GM04504 (cell line): ENCODE measurements at places on chromosomes 11 and 22.
A peak's percentile ranks its signal among the peaks of the same experiment; 100 is the strongest.

DNA sequence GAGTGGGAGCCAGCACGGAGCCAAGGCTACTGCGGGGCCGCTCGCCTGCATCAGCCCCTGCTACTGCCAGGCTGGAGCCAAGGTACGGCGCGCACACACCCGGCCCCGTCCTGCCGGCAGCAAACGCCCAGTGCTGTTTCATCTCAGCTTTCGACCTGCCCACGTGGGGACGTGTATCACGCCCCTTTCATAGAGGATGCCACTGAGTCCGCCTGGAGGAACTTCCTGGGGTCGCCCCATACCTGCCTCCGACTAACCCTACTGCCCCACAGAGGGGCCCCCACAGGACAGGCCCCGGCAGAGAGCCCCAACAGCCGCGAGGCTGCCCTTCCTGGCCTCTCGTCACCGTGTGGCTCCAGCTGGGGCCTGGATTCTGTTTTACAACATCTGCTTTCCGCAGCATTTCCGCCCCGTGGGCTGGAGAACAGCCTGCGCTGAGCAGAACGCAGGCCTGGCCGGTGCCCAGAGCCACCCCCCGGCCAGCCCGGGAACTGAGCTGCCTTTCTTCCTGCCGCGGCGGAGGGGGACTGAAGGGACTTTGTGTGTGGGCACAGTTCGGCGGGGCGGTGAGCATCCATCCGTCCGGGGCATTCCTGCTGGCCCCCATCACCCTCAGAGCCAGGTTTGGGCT is 22.9 kb upstream of the ARHGAP8 start:
- peak; percentile 42 for DNase-seq

DNA sequence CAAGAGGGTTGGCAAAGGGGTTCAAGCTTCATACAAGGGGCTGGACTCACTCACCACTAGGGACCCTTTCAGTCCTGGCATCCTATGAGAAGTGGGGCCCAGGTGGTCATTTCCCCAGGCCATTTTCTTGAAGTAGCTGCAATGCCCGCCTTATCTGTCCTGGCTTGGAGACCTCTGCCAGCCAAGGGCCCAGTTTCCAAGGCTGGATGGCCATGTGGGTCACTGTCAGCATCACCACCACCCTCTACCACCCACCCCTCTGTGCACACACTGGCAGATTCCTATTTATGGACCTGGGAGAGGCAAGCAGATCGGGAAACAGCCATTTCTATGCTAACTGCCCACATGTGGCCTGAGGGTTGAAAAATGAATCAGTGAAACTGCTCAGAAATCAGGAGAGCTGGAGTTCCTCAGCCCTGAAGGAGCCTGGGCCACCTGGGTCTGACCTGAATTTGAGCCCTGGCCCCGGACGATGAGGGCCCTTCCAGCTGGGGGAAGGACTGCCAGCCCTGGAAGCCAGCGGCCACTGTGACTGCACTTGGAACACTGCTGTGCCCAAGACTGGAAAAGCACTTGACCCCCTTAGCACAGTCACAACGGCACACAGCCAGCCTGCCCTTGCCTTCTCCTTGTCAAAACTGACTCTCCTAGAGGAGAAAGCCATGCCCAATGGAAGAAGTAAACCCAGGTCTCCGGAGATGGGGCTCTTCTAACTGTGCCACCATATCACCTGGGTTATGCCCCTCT is 442.2 kb downstream of the BUD13 start:
- DNase-seq, result no peak

DNA sequence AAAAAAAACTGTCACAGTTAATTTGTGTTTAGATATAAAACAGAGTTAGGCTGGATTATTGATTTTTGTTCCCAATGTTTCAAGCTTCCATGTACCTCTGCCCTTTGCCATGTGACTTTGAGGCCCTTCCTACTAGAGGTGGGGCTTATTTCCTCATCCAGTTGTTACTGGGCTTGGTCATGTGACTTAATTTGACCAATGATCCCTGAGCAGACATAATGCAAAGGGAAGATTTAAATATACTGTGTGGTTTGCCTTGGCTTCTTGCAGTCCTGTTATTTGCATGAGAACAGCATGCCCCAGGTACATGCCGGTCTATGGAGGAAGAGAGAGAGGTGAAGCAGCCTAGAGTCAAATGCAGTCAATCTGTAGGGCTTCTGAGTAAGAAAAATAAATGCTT is 347.0 kb downstream of the MIAT start:
- DNase-seq, result no peak

DNA sequence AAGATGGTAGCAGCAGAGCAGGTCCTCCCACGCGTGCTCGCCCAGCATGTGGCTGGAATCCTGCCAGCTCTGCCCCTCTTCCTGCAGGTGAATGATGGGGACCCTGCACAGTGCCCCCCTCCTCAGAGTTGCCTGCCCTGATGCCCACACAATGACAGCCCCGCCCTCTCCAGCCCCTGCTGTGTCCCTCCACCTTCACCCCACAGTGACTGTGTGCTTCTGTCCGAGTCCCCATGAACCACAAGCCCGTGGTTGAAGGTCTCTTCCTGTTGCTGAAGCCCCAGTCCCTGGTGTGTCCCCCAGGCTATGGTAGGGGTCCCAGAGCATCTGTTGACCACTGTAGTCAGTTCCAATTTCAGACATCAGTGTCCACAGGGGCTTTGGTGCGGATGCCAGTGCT is 71.0 kb downstream of the BRD1 start:
- no peak for DNase-seq

DNA sequence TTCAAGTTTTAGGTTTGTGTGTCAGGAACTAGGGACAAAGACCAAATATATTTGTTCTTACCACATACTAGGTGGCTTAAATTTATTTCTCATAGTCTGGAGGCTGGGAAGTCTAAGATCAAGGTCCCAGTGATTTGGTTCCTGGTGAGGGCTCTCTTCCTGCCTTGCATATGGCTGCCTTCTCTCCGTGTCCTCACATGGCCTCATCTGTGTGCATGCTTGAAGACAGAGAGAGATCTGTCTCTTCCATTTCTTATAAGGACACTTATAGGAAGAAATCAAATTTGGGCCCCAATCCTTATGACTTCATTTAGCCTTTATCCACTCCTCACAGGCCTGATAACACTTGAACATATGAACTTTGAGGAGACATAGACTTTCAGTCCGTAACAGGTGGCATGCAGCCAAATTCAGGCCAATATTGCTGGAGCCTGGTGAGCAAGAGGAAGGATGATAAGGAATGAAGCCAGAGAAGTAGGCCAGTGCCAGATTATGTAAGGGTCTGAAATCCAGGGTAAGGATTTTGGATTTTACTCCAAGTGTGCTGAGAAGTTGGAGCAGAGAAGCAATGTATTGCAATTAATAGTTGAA is 35.1 kb downstream of the TTC17 start:
- DNase-seq, result no peak

DNA sequence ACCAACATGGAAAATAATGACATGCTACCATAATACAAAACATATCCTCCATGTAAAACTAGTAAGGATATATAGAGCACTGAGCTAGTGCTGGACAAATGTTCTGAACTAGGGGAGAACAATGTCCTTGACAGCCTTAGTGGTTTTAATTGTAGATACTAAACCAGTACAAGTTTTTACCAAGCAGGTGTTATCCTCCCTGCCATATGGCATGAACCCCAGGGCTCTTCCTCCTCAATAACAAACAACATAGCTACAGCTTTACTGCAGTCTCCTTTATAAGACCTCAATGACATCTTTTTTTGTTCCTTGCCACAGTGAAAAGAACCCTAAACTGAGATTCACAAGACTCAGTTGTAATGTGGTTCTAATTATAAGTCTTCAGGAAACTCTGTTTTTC is 70.2 kb upstream of the GDPD4 start:
- no peak for DNase-seq

GRCh38 chr11:94275961-94276360 is 28.4 kb upstream of the IZUMO1R start:
- no peak for DNase-seq

DNA sequence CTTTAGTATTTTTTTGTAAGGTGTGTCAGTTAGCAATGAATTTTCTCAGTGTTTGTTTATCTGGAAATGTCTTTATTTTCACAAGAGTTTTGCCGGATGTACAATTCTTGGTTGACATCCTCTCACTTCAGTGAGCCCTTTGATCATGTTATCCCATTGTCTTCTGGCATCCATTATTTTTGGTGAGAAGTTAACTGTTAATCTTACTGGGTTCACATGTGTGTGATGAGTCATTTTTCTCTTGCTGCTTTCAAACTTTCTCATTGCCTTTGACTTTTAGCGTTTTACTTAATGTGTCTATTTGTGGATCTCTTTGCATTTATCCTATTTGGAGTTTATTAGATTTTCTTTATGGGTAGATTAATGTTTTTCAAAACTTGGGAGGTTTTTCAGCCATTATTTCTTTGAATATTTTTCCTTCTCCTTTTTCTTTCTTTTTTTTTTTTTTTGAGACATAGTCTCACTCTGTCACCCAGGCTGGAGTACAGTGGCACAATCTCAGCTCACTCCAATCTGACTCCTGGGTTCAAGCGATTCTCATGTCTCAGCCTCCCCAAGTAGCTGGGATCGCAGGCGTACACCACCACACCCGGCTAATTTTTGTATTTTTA is 100.5 kb upstream of the RRM1 start:
- DNase-seq, result no peak

DNA sequence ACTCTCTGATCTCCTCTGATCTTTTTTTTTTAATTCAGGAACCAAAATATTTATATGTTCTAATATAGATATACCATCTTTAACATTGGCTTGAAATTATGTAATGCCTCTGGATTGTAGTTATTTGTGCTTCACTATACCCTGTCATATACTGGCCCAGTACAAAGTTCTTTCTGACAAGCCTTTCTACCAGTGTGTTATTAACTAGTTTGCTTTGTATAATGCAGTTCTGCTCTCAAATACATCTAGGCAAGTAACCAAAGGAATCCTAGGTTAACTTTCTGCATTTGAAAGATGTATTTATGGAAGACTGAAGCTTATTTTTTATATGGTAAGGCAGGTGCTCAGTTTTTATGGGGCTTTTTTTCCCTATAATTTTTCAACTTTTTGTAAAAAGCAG is 36.1 kb downstream of the ARHGEF12 start:
- no peak for DNase-seq

DNA sequence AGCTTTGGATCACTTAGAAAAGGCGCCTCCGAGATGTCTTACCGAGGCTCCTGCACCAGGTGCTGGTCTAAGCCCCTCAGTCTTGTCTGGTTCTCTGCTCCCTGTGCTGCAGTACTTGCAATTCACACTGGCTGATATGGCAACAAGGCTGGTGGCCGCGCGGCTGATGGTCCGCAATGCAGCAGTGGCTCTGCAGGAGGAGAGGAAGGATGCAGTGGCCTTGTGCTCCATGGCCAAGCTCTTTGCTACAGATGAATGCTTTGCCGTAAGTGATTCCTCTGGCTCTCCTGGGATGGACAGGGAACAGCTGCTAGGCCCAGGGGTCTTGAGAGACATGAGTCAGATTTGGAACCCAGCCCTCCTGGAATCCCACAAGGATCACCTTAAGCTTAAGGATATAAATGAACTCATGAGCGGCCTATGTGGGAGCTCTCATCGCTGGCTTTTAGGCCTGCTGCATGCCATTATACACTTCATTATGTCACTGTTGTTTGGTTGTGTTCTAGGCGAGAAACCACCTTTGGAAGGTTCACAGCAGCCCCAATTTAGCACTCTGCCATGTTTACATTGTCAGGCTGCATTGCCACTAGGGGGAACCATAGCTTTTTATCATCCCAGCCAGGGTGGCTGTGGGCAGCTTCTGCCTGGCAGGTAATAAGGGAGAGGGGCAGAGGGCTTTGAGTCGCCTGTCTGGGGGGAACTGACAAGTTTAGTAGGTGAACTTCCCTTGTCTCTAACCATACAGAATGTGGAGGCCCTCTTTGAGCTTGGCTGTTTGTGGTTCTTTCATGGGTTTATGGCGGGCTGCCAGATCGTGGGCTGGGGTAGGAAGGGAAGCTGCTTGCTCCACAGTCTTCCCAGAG is 8.5 kb downstream of the ACAD8 start:
- DNase-seq, result no peak

- no peak for DNase-seq
Measured at GRCh38 chr22:32950366-32950765, 107.8 kb downstream of the SYN3 start.

- DNase-seq, result no peak
Measured at GRCh38 chr22:33209930-33210784, 152.0 kb upstream of the SYN3 start.

- DNase-seq, result no peak
Measured at GRCh38 chr22:41524809-41525449, 19.3 kb downstream of the POLR3H start.

DNA sequence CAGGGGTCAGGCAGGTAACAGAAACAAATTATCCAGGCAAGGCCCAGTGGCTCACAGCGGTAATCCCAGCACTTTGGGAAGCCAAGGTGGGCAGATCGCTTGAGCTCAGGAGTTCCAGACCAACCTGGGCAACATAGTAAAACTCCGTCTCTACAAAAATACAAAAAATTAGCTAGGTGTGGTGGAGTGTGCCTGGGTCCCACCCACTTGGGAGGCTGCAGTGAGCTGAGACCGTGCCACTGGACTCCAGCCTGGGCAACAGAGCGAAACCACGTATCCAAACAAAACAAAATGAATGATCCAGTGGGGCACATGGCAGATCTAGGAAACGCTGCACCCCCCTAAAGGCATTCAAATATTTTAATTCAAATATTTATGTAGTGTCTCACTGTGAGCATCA is 9.9 kb downstream of the NUMA1 start:
- DNase-seq, result no peak

DNA sequence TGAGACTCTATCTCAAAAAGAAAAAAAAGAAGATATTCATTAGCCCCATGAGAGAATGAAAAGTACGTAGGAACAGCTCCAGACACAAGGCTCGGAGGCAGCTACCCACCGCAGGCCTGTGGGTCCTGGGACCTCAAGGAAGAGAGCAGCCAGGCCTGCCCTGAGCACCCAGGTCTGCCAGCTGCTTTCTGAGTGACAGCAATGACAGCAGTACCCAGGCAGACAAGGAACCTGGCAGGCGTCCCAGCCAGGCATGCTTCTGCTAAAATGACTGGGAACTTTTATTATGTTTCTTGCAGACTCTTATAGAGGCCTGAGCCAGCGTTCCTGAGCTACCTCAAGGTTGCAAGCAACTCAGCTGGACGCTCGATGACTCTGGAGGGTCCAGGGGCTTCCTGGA is 31.6 kb downstream of the CPT1A start:
- no peak for DNase-seq

DNA sequence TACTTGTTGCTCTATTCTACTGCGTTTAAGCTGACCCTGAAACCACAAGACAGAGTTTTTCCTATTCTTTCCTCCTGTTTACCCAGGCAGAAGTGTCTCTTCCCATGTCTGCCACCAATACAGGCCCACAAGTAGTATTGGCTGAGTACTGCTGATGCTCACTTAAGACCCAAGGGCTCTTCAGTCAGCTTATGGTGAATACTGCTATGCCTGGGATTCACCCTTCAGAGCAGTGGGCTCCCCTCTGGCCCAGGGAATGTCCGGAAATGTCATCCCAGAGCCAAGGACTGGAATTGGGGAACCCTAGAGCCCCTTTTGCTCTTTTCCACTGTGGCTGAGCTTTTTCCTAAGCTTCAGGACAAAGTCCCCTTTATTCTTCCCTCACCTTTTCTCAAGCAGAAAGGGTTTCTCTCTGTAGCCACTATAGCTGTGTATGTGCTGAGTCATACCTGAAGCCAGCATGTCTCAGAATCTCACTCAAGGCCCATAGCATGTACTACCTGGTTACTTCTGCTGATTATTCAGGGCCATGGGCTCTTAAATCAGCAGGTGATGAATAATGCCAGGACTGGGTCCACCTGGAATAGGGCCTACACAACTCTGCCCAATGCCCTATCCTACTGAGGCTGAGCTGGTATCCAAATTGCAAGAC is 745.8 kb upstream of the ANO5 start:
- DNase-seq, result no peak
